ENCODE measurements at places on chromosomes 4 and X.
A peak's percentile ranks its signal among the peaks of the same experiment; 100 is the strongest.

- DNase-seq, result peak; percentile 71
Observed at GRCh38 chr4:118280501-118281218, 72.1 kb downstream of the PRSS12 start.

GRCh38 chr4:176792326-176793059 is at the start of gene VEGFC:
TSS of gene VEGFC (minus strand) at chr4:176792922. CDS start at chr4:176792311, 611 bp downstream.
- peak; percentile 87 for DNase-seq

DNA sequence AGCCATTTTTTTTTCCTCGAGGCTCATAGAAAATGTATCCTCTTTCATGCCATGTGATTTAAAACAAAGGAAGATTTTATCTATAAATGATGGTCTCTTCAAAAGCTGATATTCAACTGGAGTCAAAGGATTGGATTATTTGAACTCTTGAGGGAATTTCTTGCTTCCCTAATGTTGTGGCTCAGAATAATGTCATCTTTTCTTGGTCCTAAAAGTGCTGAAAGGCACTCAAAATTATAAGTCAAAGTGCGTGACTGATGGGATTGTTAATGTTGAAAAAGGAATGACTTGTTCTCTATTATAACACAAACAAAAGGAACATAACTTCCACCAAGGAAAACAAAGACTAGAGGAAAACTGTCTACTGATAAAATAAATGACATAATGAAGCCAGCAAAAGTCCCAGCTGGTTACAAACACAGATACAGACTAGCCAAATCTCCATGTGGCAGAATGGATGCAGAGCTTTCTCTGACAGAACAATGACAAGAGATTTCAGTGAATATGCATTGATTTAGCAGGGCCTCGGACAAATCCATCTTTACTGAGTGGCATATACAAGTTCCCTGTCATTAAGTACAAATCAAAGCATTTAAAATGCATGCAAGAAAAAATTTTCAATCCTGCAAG is 552.6 kb downstream of the GBA3 start:
- no peak for DNase-seq

GRCh38 chr4:105838082-105838481 is 57.2 kb upstream of the NPNT start:
- DNase-seq, result no peak

GRCh38 chr4:188266386-188266785 is 127.1 kb downstream of the TRIML1 start:
- no peak for DNase-seq

GRCh38 chrX:72394518-72395170 is 88.9 kb upstream of the CITED1 start:
- peak; percentile 16 for DNase-seq

- DNase-seq, result no peak
Observed at GRCh38 chr4:165475706-165476070, 96.9 kb downstream of the CPE start.

DNA sequence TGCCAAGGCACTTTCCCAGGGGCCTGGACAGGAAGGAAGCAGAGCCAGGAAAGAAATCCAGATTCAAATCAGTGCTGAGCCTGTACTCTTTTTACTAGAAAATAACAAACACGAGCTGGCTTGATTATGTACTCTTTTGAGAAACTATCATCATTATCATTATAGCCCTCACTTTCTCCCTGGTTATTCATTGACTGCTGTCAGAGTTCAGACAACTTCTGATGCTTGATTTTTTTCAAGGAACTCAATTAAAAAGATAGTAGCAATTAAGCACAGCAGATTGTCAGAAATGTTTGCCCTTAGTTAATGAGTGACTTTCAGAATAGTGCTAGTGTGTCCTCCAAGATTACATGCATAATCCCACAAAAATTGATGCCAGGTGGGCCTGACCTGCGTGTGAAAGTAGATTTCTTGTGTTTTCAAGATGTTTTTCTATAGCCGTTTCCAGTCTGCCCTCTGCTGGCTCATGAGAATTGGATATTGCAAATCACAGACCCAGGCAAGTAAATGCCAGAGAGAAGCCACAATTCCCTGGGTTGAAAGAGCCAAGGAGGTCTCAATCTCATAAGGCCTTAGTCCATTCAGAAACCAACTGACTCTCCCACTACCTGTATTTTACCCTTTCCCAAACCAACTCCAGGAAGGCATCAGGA is 14.3 kb upstream of the PNPLA4 start:
- DNase-seq, result peak; percentile 41

DNA sequence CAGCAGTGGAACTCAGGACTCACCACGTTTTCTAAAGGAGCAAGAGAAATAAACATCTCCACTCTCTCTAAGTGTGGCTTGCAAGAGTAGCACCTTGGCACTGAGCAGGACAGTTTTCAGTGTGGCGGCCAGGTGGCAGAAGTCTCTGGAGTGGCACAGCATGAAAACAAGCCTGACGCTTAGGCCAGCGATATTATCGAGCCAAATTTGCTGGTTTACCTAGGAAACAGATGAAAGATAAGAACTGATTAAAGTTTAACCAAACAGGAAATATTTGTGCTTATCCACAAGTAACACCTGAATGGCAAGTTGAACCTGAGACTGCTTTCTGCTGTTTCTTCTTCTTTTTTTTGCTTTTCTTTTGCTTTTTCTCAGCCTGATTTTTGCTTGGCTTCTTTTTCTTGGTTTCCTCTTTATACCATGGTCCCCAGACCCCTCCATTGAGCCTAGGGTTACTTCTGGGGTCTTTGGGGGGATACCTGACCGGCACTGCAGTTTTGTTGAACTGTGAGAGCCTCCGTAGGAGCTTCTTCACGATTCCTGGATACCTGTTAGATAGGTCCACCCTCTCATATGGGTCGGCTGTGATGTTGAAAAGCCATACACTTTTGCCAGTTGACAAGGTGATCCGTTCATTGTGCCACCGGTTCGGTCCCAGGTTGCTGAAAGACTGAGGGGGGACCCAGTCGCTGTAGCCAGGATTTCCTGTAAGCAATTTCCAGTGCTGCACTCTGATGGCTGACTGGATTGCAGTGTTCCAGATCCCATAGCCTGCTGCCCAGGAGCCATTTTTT is 77.3 kb downstream of the ARSJ start:
- no peak for DNase-seq

GRCh38 chrX:66616944-66617343 is 21.9 kb downstream of the EDA2R start:
- DNase-seq, result no peak

GRCh38 chrX:16136080-16136479 is 12.7 kb downstream of the GRPR start:
- DNase-seq, result no peak

DNA sequence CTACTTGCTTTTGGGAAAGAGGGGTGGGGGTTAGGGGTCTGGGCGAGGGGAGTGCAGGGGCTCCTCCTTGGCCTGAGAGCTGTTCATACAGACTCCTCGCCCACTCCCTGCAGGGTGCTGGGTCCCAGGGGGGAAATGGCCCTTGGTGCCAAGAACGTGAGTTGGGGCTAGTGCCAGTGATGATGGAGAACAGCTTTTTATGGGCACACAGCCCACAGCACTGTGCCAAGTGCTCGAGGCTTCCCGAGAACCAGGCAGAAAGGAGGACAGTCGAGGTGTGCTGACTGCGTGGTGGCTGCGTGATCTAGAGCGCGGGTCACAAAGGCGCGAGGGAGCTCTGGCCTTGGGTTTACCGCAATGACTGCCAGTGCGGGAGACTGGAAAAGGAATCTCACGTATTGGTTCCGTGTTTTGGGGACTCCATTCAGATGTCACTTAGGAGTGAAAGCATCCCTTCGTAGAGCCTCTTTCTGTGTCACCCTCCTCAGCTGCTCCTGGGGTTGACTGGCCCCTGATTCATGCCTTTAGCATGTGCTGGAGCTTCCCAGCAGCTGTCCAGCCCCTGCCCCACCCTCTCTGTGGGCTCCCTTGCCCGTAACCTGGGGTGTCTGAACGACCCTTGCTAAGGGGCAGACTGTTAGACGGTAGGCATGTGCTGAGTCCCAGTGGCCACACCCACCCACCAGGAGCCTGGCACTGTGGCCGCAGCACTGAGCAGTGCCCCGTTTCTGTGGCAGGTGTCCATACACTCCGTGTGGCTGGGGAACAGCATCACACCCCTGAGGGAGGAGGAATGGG is 20.9 kb upstream of the MSANTD1 start:
- DNase-seq, result peak; percentile 47

DNA sequence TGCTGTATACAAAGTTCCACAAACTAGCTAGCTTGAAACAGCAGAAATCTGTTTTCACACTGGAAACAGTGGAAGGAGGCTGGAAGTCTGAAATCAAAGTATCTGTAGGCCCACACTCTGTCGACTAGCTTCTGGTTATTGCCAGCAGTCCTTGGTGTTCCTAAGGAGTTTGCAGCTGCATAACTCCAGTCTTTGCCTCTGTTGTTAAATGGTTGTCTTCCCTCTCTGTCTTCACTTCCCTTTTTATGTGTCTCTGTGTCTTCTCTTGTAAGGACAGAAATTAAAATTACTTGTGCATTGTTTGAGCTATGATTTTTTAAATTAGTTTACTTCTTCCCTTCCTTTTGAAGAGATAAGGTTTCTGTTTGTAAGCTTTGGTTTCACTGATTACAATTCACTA is 8.2 kb downstream of the MTHFD2L start:
- no peak for DNase-seq

- DNase-seq, result no peak
Observed at GRCh38 chr4:74244049-74244448, 64.2 kb upstream of the EPGN start.

DNA sequence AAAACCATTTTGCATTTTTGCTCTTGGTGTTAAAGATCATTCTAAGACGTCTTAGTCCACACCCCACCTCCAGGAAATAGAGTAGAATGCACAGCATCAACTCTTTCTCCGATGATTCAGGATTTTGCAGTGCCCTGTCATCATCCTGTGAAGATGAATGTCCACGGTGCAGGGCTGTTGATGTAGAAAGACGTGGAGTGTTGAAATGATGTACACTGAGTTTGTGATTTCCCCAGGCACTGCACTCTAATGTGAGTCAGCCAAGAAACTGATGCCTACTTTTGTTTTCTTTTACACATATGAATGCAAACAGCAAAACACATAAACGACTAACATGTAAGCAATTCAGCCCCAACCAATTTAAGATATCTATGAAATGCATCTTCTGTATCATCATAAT is 10.5 kb downstream of the LGI2 start:
- DNase-seq, result no peak

DNA sequence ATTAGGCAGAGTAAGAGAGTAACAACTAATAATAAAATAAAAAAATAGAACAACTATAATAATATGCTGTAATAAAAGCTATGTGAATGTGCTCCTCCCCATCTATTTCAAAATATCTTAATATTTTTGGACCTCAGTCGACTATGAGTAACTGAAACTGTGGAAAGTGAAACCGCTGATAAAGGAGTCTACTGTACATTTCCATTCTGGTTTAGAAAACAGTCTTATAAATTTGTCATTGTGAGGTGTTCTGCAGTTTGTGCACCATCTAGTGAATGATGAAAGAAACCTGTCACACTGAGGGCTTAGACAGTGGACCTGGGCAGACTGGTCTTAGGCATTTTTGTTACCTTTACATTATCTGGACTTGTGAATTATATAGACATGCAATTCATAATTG is 42.0 kb downstream of the TMEM150C start:
- no peak for DNase-seq

All from foreskin fibroblast (primary cell).